ENCODE measurements at places on chromosomes 13 and 19.

- no peak for DNase-seq
Measured at GRCh38 chr19:33906578-33907335, 110.1 kb downstream of the KCTD15 start.

GRCh38 chr13:69391756-69392155 is 715.9 kb upstream of the ATXN8OS start:
- no peak for DNase-seq

- DNase-seq, result no peak
Measured at GRCh38 chr13:39038569-39039030, 344 bp downstream of the NHLRC3 start.

GRCh38 chr19:5844456-5845433 is 5.2 kb upstream of the FUT6 start:
- no peak for DNase-seq

- no peak for DNase-seq
Measured at GRCh38 chr13:99225078-99225477, 24.4 kb downstream of the UBAC2 start.

- DNase-seq, result no peak
Measured at GRCh38 chr13:98233127-98233526, 56.1 kb upstream of the RNF113B start.

- no peak for DNase-seq
Measured at GRCh38 chr19:1312767-1313694, 27.4 kb downstream of the EFNA2 start.

DNA sequence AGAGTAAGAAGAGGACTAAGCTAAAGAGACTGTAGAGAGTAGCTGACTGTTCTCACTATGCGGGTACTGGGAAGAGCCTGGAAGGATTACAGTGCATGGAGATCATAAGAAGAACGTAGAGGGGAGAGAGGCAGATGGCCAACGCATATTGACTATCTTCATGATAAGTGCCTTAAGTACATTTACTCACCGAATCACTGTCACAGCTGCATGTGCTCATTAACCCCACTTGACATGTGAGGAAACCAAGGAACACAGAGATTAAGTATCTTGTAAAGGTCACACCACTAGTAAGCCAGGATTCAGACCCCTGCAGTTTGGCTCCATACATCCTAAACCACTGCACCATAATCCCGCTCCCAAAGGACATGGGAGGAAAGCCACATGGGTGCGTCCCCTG is 34.1 kb downstream of the SMAD9 start:
- DNase-seq, result peak; percentile 63

DNA sequence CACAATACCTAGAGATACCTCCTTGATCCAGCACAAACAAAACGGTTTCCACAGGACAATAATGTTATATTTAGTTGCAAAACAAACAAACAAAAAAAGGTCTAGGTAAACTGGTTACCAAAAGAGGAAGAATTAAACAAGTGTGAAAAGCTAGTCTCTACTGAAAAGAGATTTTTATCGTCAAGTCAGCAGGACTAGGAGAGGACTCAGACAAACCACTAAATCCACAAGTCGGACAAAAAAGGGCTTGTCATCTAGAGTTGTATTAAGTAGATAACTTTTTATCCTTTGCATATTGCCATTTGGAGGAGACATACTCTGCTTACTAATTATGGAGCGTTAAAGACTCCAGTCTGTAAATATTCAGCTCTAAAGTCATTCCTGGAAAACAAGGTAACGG is 9.9 kb upstream of the KPNA3 start:
- DNase-seq, result no peak

GRCh38 chr13:113491418-113491883 is 940 bp upstream of the DCUN1D2 start:
- peak; percentile 69 for DNase-seq

- no peak for DNase-seq
Measured at GRCh38 chr13:80705371-80706163, 364.6 kb upstream of the SPRY2 start.

GRCh38 chr19:53906211-53907192 is 2.6 kb upstream of the CACNG7 start:
- peak; percentile 53 for DNase-seq

- DNase-seq, result no peak
Measured at GRCh38 chr13:42377640-42378382, 105.9 kb downstream of the AKAP11 start.

DNA sequence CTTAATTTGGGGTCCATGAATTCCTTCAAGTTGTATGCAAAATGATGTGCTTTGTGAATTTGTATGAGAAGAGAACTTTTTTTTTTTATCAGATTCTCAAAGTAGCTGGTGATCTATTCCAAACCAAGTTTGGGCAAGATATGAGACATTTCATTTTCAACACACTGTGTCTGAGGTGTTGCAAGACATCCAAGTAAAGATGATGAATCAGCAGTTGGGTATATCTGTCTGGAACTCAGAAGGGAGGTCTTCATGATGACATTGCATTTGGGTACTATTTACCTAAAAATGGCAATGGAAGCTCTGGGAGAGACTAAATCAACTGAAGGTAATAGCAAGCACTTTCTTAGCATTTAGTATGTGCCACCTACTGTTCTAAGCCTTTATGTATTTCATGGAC is 2.8 kb downstream of the FAM124A start:
- DNase-seq, result no peak

GRCh38 chr19:2586196-2586595 is 110.3 kb downstream of the GADD45B start:
- no peak for DNase-seq

DNA sequence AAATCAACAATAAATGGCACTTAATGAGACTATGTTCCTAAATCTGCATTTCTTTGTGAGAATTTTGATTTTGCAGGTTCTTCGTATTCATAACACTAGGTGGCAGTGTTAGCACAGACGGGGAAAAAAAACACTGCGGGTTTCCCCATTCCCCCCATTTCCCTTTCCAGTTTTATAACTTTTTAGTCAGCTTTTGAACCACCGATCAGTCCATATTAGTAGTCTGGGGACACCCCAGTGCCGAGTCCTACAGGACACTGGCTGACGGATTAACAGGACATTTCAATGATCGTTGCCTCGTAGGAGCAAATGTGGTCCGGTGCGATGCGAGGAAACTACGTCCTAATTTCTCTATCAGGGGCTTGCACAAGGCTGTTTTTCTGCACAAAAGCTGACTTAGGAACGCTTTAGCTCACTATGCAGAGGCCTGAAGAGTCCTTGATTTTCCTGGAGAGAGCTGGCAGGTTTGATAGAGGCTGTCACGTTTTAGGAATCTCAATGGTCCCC is 234.3 kb downstream of the LMO7 start:
- DNase-seq, result no peak

- no peak for DNase-seq
Measured at GRCh38 chr13:111923439-111923838, 143.5 kb upstream of the SOX1 start.

- no peak for DNase-seq
Measured at GRCh38 chr13:45335397-45336024, 5.5 kb downstream of the TPT1 start.

GRCh38 chr13:30618186-30618929 is 638 bp downstream of the USPL1 start:
- peak; percentile 7 for DNase-seq

DNA sequence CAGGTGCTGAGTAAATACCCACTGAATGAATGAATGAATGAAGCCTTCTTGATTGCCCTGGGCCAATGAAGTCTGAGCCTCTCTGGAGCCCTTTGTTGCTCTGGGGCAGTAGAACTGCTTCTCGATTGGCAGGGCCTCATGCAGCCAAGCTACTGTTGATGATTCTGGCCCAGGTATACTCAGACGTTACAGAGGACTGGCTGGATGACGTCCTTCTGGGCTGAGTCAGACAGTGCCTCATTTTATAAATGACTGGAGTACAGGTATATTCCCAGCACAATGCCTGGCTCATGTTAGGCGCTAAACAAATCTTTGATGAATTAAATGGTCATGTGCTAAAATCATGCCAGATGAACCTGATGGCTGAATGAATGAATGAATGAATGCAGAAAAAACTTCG is 243.8 kb upstream of the MAB21L1 start:
- DNase-seq, result no peak

GRCh38 chr13:34719060-34719875 is 222.8 kb upstream of the NBEA start:
- no peak for DNase-seq

DNA sequence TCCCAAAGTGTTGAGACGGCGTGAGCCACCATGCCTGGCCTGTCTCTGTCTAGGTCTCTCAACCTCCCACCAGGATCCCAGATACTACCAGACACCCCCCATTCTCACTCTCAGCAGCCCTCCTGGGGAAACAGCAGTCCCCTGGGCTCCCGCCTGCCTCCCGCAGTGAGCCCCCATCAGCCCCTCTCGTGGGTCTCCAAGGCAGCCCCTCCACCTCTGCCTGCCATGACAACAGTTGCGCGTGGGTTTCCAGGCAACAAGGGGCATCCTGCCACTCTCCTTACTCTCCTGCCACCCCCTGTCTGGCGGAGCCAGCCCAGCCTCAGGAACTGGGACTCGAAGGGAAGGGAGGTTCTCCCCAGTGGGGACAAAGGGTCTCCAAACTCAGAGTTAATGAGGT is 5.2 kb downstream of the LRRC4B start:
- no peak for DNase-seq

GRCh38 chr19:29813642-29814041 is 1.9 kb downstream of the CCNE1 start:
- no peak for DNase-seq

GRCh38 chr13:37598597-37598996 is at the start of gene POSTN:
Gene POSTN (minus strand): TSS chr13:37598768. CDS start chr13:37598726, 42 bp downstream.
- no peak for DNase-seq

DNA sequence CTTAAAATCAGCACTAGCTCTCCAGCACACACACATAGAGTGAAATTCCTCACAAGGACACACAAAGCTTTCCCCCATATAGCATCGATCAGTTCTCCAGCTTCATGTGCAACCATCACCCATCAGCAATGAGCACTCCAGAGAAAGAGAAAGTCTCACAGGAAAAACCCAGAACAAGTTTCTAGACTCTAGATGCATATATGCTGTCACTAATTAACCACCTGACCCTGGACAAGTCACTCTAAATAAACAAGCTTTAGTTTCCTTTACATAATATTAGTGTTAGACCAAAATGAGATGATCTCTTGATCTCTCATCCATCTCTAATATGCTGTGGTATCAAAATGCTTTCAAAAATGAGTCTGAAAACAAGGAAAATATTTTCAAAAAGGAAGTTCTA is 81.2 kb downstream of the TBC1D4 start:
- no peak for DNase-seq

GRCh38 chr19:19563348-19563848 is 25.3 kb downstream of the CILP2 start:
- no peak for DNase-seq

- DNase-seq, result peak; percentile 41
Measured at GRCh38 chr19:55546822-55547614, 1.7 kb upstream of the SBK3 start.

DNA sequence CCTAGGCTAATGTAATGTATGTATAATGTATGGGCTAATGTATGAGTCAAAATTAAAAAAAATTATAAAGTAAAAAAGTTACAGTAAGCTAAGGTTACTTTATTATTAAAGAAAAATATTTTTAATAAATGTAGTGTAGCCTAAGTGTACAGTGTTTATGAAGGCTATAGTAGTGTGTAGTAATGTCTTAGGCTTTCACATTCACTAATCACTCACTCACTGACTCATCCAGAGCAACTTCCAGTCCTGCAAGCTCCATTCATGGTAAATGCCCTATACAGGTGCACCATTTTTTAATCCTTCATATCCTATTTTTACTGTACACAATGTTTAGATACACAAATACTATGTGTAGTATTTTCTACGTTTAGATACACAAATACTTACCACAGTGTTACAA is 1.8 kb upstream of the TMEM272 start:
- no peak for DNase-seq

GRCh38 chr13:44104969-44105368 is 225.3 kb downstream of the LACC1 start:
- DNase-seq, result no peak

DNA sequence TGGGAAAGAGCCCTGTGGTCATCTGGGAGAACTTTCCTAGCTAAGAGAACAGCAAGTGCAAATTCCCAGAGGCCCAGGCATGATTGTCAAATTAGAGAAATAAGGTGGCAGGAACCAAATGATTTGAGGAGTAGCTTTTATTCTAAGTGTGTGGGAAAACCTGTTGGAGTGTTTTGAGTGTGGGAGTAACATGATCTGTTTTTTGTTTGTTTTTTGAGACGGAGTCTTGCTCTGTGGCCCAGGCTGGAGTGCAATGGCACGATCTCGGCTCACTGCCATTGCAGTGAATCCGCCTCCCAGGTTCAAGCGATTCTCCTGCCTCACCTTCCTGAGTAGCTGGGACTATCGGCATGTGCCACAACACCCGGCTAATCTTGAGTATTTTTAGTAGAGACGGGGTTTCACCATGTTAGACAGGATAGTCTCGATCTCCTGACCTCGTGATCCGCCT is 2.4 kb downstream of the SAE1 start:
- no peak for DNase-seq

DNA sequence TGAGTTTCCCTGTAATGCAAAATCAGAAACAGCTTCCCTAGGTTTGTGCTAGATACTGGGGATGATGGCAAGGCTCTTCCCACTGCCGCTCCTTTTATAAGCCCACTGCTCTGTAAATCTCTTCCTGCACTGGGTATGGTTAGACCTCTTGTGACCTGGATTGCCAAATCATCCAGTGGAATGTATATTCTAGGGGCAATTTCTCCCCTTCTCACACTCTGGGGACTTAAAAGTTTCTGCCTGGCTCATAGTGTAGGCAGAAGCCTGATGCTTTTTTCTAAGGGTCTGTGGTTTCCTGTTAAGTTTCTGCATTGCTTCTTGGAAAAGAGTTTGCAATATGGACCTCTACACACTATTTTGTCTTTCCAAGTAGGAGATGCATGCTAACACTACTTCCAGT is 1582.0 kb upstream of the PCDH20 start:
- no peak for DNase-seq

DNA sequence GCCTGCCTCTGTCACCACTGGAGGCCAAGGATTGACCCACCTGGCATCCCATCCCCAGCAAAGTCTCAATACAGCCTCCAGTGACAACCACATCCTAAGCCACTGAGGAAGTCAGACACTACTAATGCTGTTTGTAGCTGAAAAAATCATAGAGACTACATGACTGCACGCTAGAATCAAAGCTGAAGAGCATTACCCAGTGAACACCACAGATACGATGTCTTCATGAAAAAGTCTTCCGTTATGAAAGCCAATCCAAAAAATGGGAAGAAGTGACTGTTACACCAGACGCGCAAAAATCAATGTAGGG is 11.1 kb upstream of the NUP62 start:
- no peak for DNase-seq

GRCh38 chr19:2428321-2428690 is 920 bp upstream of the TIMM13 start:
- peak; percentile 53 for DNase-seq

DNA sequence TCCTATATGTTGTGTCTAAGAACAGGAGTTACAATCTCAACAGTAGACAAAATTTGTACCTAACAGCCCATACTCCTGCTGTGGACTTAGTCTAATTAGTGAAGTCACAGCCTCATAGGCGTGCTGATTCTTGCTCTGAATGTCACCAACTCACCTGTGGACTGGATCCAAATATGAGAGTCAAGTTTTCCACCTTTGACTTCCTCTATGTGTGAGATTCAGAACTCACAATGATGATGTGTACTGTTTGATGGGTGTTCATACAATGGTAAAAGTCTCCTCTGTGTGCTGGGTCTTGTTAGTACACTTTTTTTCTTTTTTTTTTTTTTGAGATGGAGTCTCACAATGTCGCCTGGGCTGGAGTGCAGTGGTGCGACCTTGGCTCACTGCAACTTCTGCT is 7.8 kb upstream of the ZNF91 start:
- DNase-seq, result no peak

- DNase-seq, result peak; percentile 58
Measured at GRCh38 chr13:50376895-50377575, 361.8 kb downstream of the KCNRG start.
